ENCODE measurements at places on chromosomes 11 and 22.

- DNase-seq, result no peak
Measured at GRCh38 chr22:23384431-23384830, 195.7 kb downstream of the IGLL1 start.

- DNase-seq, result no peak
Measured at GRCh38 chr11:2114430-2115241, 24.6 kb downstream of the IGF2 start.

DNA sequence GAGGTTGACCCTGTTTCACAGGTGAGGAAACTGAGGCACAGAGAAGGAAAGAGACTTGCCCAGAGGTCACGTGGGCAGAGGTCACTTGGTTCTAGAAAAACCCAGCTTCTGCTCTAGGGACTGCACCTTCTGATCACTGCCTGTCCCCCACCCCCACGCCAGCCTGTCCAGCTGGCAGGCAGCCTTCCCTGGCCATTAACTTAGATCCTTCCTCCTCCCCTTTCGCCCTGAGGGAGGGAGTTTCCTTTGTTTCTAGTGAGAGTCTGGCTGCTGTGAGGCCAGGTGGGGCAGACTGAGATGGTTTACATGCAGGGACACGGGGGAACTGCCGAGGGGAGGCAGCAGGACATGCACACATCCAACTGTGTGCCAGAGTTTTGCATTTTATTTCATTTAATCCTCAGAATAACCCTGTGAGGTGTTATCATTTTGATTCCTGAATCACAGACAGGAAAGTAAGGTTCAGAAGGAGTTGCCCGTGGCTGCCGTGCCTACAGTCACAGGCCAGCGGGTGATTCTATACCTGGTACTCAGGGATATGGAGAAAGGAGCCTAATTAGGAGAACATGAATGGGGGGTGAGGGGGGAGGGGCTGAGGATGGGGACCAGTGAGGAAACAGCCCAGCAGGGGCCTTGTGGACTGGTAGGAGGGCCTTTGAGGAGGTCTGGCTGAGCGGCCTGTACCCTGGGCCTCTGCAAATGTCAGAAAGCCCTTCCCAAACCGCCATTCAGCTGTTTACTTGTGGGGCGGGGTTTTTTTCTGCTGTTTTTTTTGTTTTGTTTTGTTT lies 3.4 kb downstream of the FAM83F start:
- no peak for DNase-seq

- DNase-seq, result no peak
Measured at GRCh38 chr11:34363363-34364084, 5.7 kb upstream of the ABTB2 start.

DNA sequence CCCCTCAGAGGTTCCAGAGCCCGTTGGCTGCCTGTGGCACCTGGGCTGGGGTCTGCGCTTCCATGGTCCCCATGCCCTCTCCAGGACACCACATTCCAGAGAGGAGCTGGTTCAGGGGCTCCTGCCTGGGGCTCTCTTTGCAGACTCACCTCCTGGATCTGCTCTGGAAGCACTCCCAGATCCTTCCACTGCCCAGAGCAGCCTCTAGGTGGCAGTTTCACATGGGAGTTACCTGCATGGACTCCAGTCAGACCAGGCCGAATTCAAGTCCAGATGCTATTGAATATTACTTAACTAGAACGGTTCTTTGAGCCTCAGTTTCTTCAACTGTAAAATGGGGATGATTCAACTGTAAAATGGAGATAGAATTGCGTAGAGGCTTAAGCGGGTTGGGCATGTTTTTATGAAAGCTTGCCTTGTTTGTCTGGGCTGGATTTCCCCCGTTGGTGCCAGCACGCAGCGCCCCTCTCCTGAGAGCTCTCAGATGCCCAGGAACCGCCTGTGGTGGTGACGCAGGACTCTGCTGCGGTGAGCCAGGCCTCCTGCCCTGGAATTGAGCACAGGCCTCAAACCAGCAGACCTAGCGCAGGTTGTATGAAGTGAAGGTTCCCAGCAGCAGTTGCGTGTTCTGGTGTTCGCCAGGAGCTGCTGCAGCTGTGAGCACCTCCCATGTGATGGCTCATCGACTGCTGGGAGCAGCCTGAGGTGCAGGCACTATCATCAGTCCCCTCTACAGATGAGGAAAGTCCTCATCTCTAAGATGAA lies 44.2 kb downstream of the LMO1 start:
- peak; percentile 27 for DNase-seq

DNA sequence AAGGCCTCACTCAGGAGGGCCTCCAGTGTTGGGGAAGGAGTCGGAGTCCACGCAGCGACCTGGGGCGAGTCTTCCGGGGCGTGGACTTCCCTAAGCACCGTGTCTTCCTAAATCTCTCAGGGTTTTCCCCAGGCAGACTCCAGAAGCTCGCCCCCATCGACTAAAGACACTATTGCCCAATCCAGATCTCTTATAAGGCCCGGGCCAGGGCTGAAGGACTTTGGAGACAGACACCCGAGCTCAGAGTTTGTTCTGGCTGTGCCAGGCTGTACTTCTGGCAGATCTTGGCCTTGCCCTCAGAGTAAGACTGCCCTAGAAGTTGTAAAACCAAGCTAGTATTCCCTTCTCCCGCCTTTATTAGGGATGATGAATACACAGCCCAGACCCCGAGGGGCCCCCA lies 191.4 kb downstream of the BUD13 start:
- no peak for DNase-seq

GRCh38 chr11:25483915-25484635 lies 847.9 kb upstream of the ANO3 start:
- DNase-seq, result no peak

DNA sequence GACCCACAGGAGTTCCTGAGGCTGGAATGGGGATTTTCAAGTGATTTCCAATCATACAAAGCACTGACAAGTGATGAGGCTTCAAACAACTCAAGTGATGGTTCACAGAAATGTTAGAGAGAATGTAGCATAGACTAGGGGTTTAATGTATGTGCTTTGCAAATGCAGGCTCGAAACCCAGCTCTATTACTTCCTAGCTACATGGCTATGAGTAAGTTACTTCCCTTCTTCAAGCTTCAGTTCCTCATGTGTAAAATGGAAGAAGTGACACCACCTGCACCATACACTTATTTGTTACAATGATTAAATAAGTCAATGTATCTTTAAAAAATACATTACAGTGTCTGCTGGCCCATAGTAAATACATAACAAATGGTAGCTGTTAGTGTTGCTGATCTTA lies 139.8 kb downstream of the CCDC81 start:
- no peak for DNase-seq

GRCh38 chr22:39012533-39013511 lies 1.2 kb upstream of the APOBEC3C start:
- no peak for DNase-seq

- no peak for DNase-seq
Measured at GRCh38 chr11:33162831-33163230, 1.6 kb upstream of the CSTF3 start.

GRCh38 chr22:22167791-22168189 lies 76.8 kb upstream of the VPREB1 start:
- peak; percentile 70 for DNase-seq

DNA sequence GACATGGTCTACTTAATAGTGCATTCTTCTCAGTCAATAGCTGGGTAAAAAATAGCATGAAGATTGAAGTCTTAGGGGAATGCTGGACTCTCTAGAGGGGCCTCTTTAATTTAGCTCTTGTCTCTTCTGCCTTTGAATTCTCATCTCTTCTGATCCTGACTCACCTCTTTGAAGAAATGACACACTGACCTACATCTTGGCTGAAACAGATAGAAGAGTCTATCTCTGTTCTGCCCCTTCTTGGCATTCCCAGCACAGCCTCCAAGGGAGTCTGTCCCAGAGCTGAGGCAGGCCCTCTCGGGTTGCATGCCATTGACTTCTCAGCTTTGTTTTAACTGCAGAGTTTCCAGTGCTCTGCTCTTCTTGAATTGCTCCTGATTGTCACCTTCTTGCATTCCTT lies 55.7 kb downstream of the PTPRJ start:
- no peak for DNase-seq

Measured in Jurkat, Clone E6-1 (cell line).